Colonic mucosa (tissue), 4 donors: ENCODE measurements at places on chromosomes 7 and 10.

DNA sequence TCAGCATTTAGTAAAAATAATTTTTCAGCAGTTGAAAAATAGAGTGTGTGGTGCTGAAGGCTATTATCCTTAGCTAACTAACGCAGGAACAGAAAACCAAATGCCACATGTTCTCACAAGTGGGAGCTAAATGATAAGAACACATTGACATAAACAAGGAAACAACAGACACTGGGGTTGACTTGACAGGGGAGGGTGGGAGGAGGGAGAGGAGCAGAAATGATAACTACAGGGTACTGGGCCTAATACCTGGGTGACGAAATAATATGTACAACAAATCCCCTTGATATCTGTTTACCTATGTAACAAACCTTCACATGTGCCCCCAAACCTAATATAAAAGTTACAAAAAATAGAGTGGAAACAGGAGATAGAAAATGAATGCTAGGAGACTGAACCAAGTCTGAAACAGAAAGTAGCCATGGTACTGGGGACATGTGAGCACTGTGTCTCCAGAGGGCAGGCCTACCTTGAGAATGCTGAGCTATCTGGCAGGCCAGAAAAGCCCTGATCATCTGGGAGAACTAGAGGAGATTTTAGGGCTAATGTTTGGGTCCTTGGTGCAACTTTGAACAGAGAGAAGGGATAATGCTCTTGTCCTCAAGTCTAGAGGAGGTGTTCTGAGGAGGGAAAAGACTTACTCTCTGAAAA lies 4.7 kb upstream of the EFCAB10 start:
- no peak overlapping the region for H3K4me3 ChIP-seq
- DNase-seq, result no peak
- H3K4me1 ChIP-seq, result peaks cover 3% of the 10 kb centered on the region
- H3K27ac ChIP-seq, result no peak overlapping the region
- no peaks in the 10 kb centered on the region for H3K27me3 ChIP-seq

DNA sequence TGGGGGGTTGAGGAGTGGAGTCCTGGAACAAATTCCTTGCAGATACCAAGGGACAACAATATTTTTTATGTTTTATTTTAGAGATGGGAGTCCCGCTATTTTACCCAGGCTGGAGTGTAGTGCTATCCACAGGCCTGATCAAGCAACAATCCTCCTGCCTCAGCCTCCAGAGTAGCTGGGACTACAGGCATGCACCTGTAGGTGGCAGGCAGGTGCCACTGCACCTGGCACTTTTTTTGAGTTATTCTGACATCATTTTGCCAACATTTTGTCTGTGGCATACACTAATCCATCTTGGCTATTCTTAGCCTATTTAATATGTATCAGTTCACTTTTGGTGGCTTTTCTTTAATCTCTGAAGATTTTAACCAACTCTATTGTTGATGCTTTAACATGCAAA lies 317.8 kb upstream of the MTPN start:
- H3K27me3 ChIP-seq, result no peaks in the 10 kb centered on the region
- no peak for DNase-seq
- H3K36me3 ChIP-seq, result no peaks in the 10 kb centered on the region
- H3K4me3 ChIP-seq, result no peak overlapping the region
- no peak overlapping the region for H3K27ac ChIP-seq

- no peak overlapping the region for H3K4me3 ChIP-seq
- H3K27me3 ChIP-seq, result no peaks in the 10 kb centered on the region
- H3K4me1 ChIP-seq, result no peaks in the 10 kb centered on the region
- no peaks in the 10 kb centered on the region for H3K36me3 ChIP-seq
- no peak for DNase-seq
Measured at GRCh38 chr10:70561070-70561469, 41.5 kb downstream of the PRF1 start.

GRCh38 chr10:101113890-101114403 lies 17.2 kb upstream of the TLX1 start:
- no peak overlapping the region for H3K4me3 ChIP-seq
- no peaks in the 10 kb centered on the region for H3K4me1 ChIP-seq

DNA sequence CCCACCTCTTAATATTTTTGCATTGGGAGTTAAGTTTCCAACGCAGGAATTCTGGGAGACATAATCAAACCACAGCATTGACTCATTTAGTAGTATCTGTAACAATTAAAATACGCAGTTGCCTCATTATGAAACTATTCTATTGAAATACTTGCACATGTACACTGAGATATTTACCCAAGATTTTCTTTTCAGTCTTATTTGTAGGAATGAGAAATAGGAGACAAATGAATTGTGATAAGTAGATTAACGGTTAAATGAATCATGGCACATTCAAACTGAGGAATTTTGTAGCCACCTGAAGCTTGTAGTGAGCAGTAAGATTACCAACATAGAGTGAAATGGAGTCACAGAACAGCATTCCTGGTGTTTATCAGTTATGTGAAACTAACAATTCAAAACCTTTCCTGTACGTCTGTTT lies 18.1 kb downstream of the RP9 start:
- H3K27ac ChIP-seq, result no peak overlapping the region
- no peaks in the 10 kb centered on the region for H3K4me1 ChIP-seq
- H3K4me3 ChIP-seq, result no peak overlapping the region
- DNase-seq, result no peak

- H3K4me3 ChIP-seq, result no peak overlapping the region
- H3K36me3 ChIP-seq, result no peaks in the 10 kb centered on the region
- no peaks in the 10 kb centered on the region for H3K4me1 ChIP-seq
- H3K27me3 ChIP-seq, result no peaks in the 10 kb centered on the region
- DNase-seq, result no peak
- no peak overlapping the region for H3K27ac ChIP-seq
Measured at GRCh38 chr10:129032372-129033313, 434.4 kb upstream of the MGMT start.

GRCh38 chr7:124071843-124072242 lies 39.0 kb upstream of the TMEM229A start:
- DNase-seq, result no peak
- no peak overlapping the region for H3K4me3 ChIP-seq
- H3K36me3 ChIP-seq, result no peaks in the 10 kb centered on the region
- H3K27me3 ChIP-seq, result no peaks in the 10 kb centered on the region
